Hematopoietic multipotent progenitor cell treated with erythropoietin and hydrocortisone succinate and interleukin-3 and kit ligand, for 17 days (in vitro differentiated cells): ENCODE measurements at places on chromosomes 6 and 20.

DNA sequence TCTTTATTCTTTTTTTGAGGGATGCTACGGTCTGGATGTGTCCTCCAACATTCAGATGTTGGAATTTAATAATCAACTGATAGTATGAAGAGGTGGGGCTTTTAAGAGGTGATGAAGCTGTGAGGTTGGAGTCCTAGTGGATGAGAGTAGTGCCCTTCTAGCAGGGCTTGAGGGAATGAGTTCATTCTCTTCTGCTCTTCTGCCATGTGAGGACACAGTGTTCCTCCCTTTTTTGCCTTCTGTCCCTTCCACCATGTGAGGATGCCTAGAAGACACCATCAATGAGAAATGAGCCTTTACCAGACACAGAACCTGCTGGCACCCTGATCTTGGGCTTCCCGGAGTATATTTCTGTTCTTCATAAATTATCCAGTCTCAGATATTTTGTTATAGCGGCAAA lies 82.1 kb upstream of the MLIP start:
- DNase-seq, result no peak

- DNase-seq, result no peak
Measured at GRCh38 chr6:119584088-119584487, 234.5 kb upstream of the MAN1A1 start.

GRCh38 chr6:150932996-150933395 lies 67.5 kb downstream of the MTHFD1L start:
- no peak for DNase-seq

DNA sequence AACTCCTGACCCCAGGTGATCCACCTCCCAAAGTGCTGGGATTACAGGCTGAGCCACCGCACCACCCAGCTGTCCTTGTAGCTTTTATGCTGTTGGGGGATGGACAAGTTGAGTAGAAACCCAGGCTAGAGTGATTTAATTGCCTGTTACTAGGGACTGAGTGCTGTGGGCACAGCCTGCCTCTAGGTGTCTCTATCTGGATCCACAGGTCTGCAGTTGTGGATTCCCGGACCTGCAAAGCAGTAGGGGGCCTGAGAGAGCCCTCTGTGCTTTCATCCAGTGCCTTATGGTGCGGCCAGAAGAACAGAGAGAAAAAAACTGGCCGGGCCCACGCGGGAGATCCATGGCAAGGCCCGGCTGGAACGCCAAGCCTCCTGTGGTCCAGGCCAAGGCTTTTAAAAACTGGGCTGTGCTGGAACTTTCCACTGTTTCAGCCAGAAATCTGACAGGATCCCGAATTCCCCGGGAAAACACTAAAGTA lies 5.2 kb downstream of the SIRPA start:
- DNase-seq, result no peak

GRCh38 chr6:54097753-54098152 lies 13.5 kb upstream of the MLIP start:
- DNase-seq, result no peak

- no peak for DNase-seq
Measured at GRCh38 chr20:57869951-57870315, 160.1 kb upstream of the PMEPA1 start.

GRCh38 chr20:4190792-4191519 lies 175.6 kb upstream of the RNF24 start:
- DNase-seq, result peak; percentile 82

DNA sequence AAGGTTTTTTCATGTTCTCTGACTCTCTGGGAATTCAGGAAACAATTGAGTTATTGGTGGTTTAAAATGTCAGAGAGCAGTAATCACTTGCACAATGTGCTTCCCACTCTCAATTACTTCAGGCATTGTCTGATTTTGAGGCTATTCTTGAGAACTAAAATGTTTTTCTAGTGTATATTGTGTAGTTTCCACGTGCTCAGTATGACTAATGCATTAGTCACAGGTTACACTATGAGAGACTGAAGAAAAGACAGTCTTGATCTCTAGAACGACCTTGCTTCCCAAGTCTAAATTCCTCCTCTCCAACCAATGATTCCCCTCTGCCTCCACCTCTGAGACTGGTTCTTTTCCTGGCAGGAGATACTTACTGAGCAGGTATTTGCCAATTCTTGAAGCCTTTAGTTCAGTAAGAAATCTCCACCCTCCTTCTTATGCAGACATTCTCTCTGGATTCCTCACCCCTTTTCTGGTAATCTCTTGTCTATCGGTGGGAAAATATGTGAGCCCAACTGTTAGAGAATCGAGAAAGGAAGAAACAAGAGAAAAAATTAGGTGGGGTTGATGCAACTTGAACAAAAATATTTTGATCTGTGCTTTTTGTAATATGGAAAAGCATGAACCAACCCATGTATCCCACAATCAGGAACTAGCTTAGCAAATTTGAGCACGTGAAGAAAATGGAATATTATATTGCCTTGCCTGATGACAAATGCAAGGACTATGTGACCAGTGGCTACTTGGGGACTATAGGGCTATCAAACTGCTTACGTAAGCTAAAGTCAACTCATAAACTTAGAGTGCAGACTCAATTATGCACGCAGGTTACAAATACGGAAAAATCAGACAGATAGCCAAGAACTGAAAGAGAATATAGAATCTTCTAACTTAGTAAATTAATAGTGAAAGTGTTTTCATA lies 61.1 kb upstream of the SLC22A16 start:
- DNase-seq, result no peak

GRCh38 chr6:169452869-169453620 lies 199.4 kb upstream of the THBS2 start:
- DNase-seq, result no peak

DNA sequence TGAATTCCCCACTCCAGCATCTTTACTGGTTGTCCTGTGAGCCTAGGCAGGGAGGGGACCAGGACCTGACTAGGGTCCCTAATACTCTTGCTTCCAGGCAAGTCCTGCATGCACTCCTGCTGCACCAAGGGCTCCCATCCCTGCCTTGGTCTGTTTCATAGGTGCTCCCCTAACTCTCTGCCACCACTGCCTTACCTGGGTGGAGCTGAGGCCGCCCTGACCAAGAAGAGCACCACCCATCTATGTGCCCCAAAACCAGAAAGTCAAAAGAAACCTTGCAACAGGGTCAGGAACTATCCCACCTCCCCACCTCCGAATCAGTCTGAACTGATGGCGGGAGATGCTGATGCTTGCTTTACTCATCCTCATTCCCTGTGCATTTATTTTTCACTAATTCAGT lies 23.6 kb downstream of the HLA-G start:
- no peak for DNase-seq

GRCh38 chr6:6074190-6074589 lies 67.5 kb upstream of the NRN1 start:
- DNase-seq, result no peak

DNA sequence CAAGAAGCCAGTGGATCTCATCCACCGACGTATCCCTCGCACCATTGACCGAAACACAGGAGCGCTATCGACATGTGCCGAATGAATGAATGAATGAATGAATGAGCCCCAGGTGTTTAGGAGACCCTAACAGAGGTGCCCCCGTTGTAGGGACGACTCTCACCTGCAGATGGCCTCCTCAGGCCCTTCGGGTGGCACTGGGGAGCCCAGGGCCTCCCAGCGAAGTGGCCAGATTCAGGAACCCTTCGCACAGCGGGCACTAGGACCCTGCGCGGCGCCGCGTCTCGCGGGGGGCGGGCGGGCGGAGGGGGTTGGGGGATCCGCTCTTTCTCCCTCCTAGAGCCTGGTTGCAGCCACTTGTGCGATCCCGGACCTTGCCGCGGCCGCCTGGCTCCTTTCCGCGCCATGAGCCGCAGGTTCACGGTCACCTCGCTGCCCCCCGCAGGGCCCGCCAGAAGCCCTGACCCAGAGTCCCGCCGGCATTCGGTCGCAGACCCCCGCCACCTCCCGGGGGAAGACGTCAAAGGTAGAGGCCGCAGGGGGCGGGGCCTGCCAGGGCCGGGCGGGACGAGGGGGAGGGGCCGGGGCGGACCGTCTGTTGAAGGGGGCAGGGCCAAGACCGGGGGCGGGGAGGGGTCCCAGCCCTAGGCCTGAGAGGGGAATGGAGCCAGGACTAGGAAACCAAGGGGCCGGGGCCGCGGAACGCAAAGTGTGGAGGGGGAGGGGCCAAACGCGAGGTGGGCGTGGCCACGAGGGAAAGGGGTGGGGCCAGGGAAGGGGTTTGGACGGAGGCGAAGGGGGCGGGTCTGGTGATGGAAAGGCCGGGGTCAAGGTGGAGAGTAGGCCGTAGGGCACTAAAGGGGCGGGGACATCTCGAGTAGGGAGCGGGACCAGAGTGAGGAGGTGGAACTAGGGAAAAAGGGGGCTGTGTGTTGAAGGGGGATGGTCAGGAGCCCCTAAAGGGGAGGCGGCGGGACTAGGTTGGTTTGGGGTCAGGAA lies 7.4 kb upstream of the SLC12A5 start:
- DNase-seq, result peak; percentile 13

- DNase-seq, result no peak
Measured at GRCh38 chr20:47423586-47423985, 67.1 kb upstream of the ZMYND8 start.

GRCh38 chr6:37653933-37654565 lies 43.6 kb downstream of the MDGA1 start:
- DNase-seq, result peak; percentile 83

GRCh38 chr6:25503686-25504085 lies 148.3 kb upstream of the SCGN start:
- no peak for DNase-seq

GRCh38 chr6:72464246-72464645 lies 157.6 kb upstream of the KCNQ5 start:
- no peak for DNase-seq

DNA sequence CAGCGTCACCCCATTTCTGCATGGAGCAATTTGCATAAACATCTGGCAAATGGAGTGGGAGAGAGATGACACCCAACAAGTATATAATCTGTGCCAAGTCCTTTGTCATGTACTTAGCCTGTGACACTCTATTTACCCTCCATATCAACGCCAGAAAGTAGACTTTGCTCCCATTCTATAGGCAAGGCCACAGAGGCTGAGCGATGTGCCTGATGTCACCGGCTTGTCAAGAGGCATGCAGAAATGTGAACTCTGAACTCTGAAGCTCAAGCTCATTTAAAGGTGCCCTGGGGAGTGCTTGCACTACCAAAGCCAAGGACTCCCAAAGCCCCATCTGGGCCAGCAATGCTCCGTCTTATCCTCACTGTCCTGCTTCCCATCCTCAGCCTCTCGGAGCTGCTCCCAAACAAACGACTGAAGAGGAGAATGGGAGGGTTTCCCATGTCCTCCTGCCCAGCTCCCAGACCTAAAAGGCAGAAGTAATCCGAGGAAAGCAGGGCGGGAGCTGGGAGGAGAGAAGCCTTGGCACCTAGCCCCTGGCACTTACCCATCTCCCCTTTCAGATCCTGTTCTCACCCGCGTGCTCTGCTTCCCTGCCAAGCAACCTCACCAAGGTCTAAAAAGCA lies 9.2 kb downstream of the CPNE5 start:
- DNase-seq, result no peak

DNA sequence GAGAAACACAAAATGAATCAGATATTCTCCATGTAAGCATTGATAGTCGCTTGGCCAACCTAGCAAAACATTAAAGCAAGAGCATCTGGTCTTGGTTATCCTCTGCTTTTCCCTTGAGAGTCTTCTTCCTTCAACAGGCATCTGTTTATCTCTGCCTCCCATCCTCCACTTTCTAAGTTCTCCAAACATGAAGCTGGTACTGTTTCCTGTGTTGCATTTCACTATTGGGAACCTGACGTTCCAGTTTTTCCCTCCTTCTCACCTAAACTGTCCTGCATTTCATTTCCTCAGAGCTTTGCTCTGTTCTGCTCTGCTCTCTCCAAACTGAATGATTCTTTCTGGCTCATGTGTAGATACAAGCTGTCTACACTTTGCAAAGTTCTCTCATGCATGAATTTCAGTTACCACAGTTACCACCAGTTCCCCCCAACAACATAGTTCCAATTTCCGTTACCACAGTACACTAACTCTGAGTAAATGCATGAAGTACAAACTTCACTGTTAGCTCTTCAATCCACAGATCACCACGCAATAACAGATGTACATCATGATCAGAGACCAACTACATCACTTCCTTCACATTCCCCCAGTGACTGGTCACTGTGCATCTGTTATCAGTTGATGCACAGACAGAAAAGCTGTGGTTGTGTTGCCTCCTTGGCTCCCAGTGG lies 86.7 kb upstream of the F13A1 start:
- DNase-seq, result no peak

DNA sequence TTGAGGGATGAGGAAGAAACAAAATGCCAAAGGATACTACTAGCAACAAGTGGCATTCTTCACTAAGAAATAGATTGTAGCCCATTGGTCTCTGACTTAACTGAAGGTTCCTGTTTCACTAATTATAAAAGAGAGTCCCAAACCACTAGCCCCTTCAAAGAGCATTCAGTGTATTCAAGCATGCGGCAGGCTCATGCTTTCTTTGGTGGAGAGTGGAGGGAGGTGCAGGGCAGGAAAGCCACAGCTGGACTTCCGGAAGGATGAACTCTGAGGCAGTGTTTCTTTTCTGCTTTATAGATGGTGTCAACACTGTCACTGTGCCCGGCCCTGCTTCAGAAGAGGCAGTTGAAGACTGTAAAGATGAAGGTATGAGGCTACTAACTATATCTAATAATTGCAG lies 636.1 kb downstream of the KIF16B start:
- no peak for DNase-seq

DNA sequence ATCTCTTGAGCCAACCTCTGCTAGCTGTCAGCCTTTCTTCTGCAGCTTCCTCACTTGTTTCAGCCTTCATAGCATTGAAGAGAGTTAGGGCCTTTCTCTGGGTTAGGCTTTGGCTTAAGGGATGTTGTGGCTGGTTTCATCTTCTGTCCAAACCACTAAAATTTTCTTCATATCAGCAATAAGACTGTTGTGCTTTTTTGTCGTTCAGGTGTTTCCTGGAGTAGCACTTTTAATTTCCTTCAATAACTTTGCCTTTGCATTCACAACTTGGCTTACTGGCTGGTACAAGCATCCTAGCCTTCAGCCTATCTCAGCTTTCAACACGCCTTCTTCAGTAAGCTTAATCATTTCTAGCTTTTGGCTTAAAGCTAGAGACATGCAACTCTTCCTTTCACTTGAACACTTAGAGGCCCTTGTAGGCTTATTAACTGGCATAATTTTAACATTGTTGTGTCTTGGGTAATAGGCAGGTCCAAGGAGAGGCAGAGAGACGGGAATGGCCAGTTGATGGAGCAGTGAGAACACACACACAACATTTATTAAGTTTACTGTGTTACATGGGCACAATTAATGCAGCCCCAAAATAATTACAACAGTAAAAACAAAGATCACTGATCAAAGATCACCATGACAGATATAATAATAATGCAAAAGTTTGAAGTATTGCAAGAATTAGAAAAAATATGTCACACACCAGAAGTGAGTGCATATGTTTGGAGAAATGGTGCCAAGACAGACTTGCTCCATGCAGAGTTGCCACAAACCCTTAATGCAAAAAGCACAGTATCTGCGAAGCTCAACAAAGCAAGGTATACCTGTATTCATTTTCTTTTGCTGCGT lies 98.6 kb downstream of the HIVEP1 start:
- DNase-seq, result no peak

DNA sequence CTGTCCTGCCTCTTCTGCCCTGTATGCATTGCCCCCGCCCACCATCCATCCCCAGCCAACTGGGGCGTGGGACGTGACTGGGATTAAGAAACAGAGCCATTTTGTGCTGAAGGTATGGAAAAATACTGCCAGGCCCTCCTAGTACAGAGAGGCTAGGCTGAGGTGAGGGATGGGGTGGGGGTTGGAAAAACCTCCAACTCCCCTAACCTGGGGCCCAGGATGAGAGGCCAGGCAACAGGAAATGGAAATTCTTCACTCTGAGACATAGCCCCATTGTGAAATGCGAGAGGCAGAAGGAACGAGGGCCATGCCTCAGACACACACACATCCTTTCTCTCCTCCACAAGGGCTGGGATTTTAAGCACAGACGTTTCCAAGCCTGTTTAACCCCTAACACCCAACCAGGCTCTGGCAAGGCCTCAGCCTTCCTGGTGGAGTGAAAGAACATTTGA lies 19.9 kb downstream of the KCNK5 start:
- DNase-seq, result no peak

- no peak for DNase-seq
Measured at GRCh38 chr6:37011656-37012378, 6.4 kb downstream of the FGD2 start.
